ENCODE measurements at places on chromosomes 13 and 19.

- no peak for DNase-seq
Observed at GRCh38 chr13:101712026-101712348, 259.5 kb downstream of the ITGBL1 start.

DNA sequence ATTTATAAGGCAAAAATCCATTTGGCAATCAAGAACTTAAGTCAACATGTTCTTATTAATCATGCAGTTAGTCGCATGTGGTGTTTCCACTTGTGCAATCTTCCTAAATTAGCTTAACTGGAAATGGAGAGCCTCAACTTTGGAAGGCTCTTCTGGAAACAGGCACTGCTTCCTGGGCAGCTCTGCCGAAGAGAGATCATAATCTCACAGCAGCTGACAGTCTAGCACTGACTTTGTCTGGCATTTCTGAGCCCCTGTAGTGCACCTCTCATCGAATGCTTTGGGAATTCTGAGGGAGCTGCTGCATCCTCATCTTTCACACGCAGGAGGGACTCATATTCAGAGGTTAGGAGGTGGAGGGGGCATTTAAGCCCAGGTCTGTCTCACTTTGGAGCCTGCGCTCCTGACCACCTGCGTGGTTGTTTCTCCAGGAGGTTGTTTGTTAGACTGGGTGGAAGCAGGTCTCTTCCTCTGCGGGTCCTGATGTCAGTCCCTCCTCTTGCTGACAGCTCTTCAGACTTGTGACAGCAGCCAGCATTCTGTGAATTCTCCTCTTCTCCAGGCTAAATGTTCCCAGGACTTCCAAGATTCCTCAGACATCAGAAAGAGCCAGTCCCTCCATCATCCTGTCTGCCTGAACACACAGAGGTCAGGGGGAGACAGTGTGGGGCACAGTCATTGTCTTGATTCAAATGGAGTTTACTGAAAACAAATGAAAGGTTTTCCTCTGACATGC, 100.4 kb upstream of the GJB6 start:
- no peak for DNase-seq

DNA sequence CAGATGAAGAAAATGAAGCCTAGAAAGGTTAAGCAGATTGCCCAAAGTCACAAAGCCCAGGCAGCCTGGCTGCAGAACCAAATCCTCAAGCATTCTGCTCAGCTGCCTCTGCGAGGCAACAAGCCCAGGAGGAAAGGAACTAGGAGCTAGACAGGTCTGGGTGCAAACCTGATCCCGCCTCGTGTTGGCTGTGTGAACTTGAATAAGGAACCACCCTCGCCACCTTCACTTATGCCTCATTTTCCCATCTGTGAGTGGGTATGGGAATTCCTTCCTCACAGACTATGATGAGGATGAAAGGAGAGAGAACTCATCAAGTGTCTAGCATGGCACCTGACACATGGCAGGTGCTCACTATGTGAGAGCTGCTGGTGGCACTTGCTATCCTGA, 6.6 kb downstream of the SMG9 start:
- DNase-seq = no peak

DNA sequence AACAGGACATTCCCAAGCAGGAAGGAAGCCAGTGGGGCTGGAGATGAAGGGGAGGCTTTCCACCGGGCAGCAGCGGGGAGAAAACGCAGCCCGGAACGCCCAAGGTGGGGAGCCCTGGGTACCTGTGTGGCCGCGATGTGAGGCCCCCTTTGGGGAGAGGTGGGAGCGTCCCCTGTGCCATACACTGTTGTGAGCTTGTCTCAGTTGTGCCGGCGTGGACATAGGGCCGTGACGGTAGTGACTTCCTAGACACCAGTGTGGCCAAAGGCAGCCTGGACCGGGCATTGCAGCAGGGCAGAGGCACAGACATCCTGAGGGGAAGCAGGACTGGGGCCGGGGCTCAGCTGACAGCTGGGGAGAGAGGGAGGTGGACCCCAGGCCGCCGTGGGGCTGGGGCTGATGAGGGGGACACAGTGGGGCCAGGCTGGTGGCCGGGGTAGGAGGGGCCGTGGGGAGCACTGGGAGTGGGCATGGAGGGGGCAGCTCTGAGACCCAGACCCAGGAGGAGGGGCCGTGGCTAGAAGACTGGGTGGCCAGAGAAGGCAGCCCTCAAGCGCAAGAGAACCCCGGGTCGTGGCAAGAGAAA, 38.5 kb upstream of the TFDP1 start:
- no peak for DNase-seq

DNA sequence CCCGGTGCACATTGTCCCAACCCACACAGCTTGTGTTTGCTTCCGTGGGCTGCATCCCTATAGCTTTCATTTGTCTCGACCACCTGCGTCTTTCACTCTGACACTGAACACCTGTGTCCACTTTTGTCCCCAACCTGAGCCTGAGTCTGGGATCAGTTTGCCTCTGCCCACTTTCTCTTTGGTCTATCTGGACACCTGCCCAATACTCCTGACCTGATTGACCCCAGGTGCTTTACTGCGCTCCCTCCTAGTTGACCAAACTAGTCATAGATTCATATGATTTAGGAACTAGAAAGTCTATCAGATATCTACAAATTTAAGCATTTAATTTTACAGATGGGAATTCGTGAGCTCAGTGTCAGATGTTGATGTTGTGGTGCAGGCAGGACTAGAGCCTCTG, 209.9 kb downstream of the DCT start:
- DNase-seq = no peak

DNA sequence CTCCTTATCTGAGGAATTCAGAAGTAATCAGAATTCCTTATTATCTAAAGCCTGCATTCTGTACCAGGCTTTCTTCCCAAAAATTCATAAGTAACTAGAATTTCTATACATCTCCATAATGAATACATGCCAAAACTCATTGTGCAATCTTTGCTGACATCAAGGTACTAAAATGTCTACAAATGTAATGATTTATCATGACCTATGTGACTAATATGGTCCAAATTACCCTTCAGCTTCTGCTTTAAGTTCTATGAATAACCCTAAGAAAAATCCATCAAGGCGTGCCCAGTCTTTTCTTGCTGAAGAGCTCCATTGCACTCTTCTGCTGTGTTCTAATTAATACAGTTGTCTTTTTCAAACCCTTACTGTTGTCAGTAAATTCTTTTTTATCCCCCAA, 58.5 kb upstream of the SLITRK1 start:
- DNase-seq = no peak

- no peak for DNase-seq
Observed at GRCh38 chr19:55441319-55441691, 1.8 kb downstream of the SHISA7 start.

DNA sequence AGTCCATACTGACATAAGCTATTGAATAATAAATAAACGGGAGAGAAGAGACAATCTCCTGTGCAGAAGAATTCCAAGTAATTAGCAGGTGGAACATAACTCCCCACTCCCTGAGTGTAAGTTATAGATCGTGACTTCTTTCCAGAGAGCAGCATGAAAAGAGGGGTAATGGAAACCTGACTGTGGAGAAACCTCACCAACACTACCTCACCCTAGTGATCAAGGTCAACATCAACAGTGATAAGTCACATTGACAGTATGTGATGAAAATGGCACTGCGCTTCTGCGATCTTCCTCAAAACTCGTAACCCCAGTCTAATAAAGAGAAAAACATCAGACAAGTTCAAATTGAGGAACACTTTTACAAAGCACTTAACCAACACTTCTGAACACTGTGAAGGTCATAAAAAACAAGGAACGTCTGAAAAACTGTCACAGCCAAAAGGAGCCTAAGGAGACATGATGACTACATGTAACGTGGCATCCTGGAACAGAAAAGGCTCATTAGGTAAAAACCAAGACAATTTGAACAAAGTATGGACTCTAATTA, 19.8 kb downstream of the CAB39L start:
- no peak for DNase-seq

- DNase-seq = no peak
Observed at GRCh38 chr19:10327793-10328192, 5.5 kb downstream of the RAVER1 start.

DNA sequence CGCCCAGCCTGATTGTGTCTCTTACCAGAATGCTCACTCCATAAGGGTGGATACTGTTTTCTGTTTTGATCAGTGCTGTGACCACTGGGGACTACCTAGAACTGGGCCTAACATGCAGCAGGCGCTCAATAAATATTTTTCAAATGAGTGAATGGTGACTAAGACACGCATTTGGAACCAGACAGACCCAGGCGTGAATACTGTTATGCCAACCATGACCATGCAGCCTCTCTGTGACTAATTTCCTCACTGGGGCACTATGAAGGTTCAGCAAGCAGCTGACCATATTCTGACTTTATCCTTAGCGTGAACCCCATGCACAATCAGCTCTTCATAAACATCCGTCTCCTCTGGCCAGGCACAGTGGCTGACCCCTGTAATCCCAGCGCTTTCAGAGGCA, 13.0 kb upstream of the SPC24 start:
- no peak for DNase-seq

DNA sequence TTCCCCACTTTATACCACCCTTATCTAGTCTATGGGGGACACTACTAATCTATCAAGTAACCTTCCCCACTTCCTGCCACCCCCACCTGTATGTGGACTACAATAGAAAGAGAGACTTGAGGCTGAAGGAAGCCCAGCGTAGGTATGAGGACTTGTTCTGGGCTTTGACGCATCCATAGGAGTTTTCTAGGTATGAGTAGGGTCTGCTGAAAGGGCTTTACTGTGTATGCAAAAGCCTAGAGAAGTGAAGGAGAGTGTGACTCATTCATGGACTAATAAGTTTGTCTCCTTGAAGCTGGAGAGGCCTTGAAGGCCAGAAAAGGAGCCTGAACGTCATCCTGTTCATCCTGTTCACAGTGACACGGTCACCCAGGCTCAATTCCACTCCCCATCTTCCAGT, 21.8 kb downstream of the TINCR start:
- DNase-seq = no peak

DNA sequence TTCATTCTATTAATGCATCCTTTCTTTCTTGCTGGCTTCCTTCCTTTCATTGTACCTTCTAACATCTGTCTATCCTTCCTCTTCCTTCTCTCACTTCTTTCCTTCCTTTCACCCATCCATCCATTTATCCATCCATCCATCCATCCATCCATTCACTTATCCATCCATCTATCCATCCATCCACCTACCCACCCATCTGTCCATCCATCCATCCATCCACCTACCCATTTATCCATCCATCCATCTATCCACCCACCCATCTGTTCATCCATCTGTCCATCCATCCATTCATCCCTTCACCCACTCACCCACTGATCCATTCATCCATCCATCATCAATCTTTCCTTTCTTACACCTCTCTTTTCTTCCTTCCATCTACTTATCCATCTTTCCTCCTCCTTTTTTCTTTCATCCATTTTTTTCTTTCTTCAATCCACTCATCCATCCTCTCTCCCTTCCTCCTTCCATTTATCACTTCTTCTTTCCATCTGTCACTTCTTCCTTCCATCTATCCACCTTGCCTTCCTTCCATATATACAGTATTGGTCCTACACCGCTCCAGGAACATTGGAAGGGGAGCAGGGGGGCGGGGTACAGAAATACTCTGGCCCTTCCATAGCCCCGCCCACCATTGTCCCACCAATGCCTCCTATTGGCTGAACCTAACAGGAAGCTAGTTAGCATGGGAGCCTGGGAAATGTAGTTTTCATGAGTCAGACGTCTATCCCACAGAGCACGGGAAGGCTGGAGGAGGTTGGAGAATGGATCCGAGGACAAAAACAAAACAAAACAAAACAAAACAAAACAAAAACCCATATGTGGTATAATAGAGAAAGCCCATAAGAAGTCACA, 45.9 kb downstream of the MBD3L1 start:
- DNase-seq = no peak

DNA sequence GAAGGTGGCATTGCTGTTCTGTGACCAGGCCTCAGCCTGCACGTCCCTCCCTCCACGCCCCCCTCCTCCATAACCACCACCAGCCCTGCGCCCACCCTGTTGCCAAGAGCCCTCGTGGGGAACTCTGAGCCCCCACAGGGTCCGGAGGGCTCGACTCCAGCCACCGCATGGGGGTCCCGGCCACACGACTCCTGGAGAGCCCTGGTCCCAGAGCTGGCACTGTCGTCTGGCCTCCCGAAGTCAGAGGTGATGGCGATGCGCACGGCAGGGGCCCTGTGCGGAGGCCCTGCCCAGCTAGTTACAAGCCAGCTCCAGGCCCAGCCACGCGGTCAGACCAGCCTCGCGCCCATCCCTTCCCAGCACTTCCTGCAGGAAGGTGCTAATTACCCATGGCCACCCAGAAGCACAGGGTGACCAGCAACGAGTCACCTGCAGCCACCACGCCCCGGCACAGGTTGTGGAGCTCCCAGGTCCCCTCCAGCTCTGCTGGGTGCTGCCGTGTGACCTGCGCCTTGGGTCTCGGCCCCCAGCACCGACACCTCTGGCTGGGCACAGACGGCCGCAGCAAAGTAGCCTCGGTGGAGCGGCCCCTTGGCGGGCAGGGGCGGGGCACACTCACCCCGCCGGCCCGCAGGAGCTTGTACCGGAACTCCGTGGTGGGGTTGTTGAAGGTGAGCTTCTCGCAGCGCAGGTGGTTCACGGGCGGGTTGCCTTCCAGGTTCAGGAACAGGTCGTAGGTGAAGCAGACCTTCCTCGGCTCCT, 49.6 kb downstream of the MLLT1 start:
- DNase-seq = no peak

DNA sequence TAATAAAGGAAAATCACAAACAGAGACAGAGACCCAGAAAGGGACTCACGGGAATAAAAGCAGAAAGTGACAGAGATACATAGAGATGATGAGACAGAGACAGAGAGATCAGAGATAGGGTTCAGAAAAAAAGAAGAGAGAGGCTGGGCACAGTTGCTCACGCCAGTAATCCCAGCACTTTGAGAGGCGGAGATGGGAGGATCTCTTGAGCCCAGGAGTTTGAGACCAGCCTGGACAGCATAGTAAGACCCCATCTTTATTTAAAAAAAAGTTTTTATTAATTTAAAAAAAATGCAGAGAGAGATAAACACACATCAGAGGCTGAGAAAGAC, 19.4 kb upstream of the FOSB start:
- DNase-seq = no peak

DNA sequence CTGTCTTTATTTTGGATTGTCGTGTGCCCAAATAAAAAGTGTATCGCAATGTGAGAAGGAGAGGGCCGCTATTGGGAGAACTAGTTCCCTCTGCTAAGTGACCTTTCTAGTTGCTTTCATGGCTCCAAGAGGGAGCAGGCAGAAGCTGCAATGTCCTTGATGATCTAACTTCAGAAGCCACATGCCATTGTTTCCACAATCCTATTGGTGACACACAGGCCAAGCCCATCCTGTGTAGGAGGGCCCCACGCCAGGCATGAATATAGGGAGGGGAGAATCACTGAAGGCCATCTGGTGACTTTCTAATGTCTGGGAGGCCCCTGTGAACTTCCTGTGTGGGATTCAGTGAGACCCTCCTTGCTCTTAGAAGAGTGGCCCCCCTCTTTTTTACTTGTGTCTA, 47.8 kb upstream of the KPNA3 start:
- DNase-seq = no peak

GRCh38 chr13:48302871-48303358, 636 bp upstream of the RB1 start:
- DNase-seq = no peak

- no peak for DNase-seq
Observed at GRCh38 chr13:55062662-55063061, 2034.0 kb downstream of the OLFM4 start.
